ENCODE measurements at places on chromosomes 7 and 10.

DNA sequence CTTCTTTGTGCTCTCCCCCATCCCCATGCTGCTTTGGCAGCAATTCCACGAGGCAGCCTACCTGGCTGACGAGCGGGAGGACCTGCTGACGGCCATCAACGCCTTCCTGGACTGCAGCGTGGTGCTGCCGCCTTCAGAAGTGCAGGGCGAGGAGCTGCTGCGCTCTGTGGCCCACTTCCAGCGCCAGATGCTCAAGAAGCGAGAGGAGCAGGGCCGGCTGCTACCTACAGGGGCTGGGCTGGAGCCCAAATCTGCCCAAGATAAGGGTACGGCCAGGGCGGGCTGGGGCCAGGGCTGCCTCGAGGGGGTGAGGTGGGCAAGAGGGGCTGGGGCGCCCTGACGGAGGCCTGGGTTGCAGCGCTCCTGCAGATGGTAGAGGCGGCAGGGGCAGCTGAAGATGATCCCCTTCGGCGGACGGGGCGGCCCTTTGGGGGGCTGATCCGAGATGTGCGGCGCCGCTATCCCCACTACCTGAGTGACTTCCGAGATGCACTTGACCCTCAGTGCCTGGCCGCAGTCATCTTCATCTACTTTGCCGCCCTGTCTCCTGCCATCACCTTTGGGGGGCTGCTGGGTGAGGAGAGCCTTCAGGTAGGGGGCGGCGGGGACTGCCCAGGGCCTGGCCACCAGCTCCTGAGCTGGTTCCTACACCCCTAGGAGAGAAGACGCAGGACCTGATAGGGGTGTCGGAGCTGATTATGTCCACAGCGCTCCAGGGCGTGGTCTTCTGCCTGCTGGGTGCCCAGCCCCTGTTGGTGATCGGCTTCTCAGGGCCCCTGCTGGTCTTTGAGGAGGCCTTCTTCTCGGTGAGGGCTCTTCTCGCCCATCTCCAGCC, 9.4 kb downstream of the FASTK start:
- no peak for DNase-seq

GRCh38 chr10:12811826-12812225, 189.7 kb downstream of the CCDC3 start:
- no peak for DNase-seq

DNA sequence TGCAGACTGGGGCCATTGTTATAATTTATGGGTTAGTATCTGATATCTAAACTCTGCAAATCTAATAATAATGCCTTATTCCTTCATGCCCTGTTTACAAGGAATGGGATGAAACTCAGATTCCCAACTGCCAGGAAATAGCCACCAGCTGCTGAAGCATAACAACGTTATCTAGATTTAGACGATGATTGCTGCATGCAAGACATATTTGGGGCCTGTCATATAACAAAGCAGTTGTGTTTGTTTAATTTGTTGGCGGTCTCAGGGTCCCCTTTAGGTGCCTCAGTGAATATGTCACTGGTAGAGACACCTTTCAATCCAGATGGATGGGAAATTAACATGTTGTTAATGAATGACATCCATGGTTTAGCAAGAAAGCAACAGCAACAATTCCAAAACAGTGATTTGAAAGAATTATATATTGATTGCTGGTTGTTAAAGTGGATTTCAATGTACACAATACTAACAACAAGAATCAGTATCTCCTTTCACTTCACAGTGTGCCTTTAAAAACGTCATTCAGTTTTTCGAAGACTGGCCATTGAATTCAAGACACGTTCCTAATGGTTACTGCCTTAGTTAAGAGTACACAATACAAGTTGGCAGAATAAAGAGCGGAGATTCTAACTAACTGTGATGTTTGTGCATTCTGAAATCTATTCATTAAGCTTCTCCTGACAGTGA, 860.6 kb upstream of the CELF2 start:
- no peak for DNase-seq

DNA sequence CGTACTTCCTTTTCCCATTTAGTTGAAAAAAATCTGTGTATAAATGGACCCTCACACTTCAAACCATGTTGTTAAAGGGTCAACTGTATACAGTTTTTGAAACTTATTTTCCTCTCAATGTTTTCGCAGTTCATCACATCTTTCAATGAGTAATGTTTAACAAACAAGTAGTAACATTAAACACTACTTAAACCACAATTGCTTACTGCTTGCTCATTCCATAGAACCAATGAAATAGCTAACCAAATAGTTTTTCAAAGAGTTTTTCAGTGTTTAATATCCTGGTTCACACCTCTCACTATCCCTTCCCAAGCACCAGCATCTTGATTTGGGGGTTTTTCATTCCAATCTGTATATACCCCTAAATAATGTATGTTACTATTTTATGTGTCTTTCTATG, 9.1 kb downstream of the SEM1 start:
- no peak for DNase-seq

DNA sequence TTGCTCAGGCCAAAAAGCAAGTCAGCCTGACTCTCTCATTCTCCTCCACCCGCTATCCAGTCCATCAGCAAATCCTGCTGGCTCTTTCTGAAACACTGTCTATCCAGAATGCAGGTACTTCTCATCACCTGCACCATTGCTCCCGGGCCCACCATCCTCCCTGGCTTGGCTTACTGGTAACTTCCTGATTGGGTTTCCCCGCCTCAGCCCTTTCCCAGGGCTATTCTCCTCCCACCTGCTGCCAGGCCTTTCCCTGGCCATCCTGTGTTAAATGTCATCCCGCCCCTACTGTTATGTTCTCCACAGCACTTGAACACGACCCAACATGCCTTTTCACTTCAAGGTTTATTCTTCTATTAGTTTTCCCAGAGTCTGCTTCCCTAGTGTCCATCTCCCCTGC, 124.0 kb downstream of the CNNM2 start:
- DNase-seq: peak; percentile 94

DNA sequence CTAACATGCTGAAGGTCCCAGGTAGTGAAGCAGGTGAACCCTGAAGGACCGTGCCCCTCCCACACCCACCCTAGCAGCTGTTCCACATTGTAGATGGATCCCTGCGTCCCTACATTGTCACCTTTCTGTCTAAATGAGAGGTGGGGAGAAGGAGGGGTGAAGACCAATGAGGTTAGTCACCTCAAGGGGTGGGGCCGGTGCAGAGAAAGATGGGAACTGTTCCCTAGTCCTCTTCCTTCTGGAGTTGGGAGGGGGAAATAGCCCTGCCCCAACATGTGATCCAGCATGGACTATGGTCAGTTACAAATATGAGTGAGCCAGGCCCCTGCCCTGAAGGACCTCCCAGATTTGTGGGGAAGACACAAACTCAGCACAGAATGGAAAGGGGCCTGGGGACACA, 124.5 kb downstream of the LHPP start:
- no peak for DNase-seq

- no peak for DNase-seq
Measured at GRCh38 chr10:125067764-125068163, 92.6 kb downstream of the CTBP2 start.

GRCh38 chr7:151851782-151852181, 25.1 kb downstream of the PRKAG2 start:
- no peak for DNase-seq

- DNase-seq: no peak
Measured at GRCh38 chr10:35328404-35329037, 7.8 kb upstream of the CCNY start.

- no peak for DNase-seq
Measured at GRCh38 chr7:27476493-27476892, 186.2 kb downstream of the HIBADH start.

- DNase-seq: no peak
Measured at GRCh38 chr10:93992400-93993030, 1.2 kb upstream of the PLCE1 start.

DNA sequence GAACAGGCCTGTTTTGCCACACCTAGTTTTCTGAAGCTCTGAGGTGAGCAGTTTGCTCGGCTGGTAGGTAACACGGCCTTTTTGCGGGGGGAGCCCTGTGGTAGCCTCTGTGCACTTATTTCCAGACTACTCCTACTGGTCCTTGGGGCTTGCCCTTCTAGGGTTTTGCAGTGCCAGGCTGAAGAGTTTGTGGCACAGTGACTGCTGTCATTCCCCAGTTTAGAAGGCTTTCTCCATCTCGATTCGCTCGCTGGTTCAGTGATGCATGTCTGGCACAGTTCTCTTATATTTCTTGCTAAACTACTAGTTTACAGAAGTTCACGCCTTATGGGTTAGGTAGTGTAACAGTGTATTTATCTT, 711 bp downstream of the KIF20B start:
- peak; percentile 37 for DNase-seq

- DNase-seq: no peak
Measured at GRCh38 chr10:129375912-129376311, 91.1 kb upstream of the MGMT start.

DNA sequence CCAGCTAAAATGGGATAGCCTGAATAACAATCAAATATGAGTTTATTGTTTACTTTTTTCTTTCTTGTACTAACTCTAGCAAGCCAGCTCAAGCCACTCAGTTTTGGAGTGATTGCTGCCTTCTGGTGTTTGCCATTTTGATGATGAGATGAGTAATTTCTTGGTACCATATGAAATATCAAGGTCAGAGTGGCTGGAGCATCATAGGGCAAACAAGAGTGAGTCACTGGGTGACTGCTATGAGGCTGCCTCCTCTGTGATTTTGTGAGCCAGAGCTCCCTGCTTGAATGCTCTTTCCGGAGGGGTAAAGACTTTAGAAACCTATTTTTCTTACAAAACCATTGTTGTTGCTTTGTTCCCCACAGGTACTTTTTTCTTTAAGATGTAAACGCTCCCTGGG, 295.6 kb downstream of the PRKG1 start:
- no peak for DNase-seq

DNA sequence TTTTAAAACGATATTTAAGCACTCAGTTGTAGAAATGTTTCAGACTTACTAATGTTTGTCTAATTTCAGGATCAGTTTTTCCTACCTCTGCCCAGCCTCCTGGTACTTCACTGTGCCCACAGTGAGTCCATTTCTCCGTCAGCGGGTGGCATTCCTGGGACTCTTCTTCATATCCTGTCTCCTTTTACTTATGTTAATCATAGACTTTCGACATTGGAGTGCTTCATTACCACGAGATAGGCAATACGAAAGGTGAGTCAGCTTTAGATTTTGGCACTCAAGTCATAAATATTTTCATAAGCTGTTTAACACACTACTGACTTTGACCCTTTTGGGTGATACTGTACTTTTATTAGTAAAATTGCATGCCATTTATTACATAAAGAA, 2.1 kb downstream of the ENTPD7 start:
- DNase-seq: no peak

DNA sequence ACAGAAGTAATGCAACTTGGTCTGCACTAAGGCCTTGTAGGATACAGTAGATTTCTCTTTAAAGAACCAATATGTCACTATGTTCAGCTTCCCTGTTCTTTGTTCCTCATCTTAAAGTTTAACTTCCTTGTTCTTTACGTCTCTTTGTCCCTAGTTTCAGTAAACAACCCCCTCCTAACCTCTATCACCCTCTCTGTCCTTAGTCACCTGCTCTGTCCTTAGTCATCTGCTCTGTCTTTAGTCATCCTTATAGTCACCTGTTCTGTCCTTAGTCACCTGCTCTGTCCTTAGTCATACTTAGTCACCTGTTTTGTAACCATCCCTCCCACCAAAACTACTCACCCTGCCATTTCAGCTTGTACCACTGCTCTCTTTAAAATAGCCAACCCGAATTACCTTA, 144.6 kb upstream of the TMEM106B start:
- peak; percentile 28 for DNase-seq

DNA sequence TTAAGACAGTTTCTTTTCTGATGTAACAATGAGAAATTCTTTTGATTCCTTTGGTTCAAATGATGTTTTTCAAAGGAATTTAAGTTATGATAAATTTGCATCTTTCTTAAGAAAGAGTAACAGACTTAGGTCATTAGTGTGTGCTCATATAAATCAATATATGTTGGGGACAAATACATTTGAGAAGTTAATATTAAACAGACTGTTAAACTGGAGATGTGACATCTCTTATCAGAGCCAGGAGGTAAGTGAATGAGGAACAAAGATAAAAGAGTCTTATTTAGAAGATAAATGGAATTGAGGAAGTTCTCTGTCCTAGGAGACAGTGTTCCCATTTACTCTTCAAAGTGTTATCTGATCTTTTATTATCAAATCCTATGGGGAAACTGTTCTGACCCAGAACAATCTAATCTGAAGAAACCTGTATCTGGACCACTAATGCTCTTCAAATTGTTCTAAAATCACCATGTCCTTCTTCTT, 104.8 kb upstream of the LAMB4 start:
- no peak for DNase-seq

- no peak for DNase-seq
Measured at GRCh38 chr10:12299222-12299965, 50.0 kb upstream of the CAMK1D start.

- no peak for DNase-seq
Measured at GRCh38 chr7:5222841-5223411, 32.9 kb downstream of the WIPI2 start.

DNA sequence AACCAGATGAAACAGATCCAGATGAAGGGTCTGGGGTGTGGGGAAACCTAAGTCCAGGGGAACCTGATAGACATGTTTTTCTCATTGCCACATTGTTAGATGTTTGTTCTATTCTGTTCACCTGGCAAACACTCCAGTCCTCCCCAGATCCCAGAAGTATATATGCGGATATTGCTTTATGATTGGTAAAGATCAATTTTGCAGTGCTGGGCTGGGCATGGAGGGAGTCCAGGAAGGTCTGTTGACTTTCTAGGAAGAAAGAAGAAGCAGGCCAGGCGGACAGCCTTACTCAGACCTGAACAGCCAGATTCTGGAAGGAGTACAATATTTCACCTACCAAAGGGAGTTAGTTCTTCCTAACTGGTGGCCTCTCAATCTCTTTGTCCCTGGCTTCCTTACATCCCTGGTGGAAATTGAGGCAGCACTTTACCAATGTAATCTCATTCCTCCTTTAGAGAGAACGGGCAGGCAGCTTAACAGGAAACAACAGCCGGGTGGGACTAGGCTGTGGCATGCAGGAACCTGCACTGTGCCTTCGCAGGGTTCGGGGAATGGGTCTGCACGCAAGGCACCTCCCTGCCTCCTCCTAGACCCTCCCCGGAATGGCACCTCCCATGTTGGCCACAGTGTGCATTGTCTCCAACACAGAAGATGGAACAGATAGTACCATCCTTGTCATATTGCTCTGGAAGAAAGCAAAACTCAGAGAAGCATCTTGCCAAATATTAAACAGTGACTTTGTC, 930 bp downstream of the GIMAP6 start:
- no peak for DNase-seq

DNA sequence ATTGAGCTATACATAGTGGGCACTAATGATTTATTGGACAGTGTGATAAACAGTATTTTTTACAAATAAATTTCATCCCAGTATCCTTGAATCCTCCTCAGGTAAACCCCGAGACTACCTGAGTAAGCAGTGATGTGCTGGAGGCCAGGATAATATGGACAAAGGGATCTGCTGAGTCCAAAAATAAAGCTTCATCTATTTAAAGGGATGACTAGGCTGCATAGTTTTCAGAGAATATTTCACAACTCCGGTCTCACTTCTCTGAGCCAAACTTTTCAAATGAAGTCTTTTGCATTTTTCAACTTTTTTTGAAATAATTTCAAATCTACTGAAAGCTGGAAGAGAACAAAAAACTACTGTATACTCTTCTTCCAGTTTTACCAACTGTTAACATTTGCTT, 2.5 kb downstream of the ACTR3B start:
- no peak for DNase-seq

Measured in NCI-H510A treated with DMSO at 0.1 percent for 48 hours (cell line).